HepG2 (cell line): ENCODE measurements at places on chromosomes 11 and 22. TPM values are rescaled to one million over a fixed set of nuclear protein-coding genes. Genes with fewer than 3 reads are reported as not detected.
A peak's percentile ranks its signal among the peaks of the same experiment; 100 is the strongest.

OR5A1 gene
- not detected in 2 replicates for total RNA-seq

PANX3 gene
- total RNA-seq: not detected in 2 replicates

OSBP gene
- total RNA-seq: 13.5 and 23.0 TPM in 2 replicates

TMEM132A gene
- 8.4 and 32.9 TPM in 2 replicates for total RNA-seq

AMOTL1 gene
- total RNA-seq: 0.20 and 0.24 TPM in 2 replicates

OR8G5 gene
- not detected in 2 replicates for total RNA-seq

NRGN gene
- 0.18 TPM in 1 of 2 replicates, not detected in the other for total RNA-seq

ZBED4 gene
- total RNA-seq: 9.6 and 11.9 TPM in 2 replicates

- no peak overlapping the region for H3K4me3 ChIP-seq
- no peaks in the 10 kb centered on the region for H3K36me3 ChIP-seq
- H3K4me1 ChIP-seq: no peaks in the 10 kb centered on the region
- no peaks in the 10 kb centered on the region; the same call in 1 of the 2 replicates for H3K27me3 ChIP-seq
- DNase-seq: no peak
- H3K27ac ChIP-seq: no peak overlapping the region
Observed at GRCh38 chr11:99162819-99163218, 142.1 kb downstream of the CNTN5 start.

- H3K27ac ChIP-seq: no peak overlapping the region
- H3K36me3 ChIP-seq: no peaks in the 10 kb centered on the region
Observed at GRCh38 chr11:31656051-31656450, 146.5 kb downstream of the ELP4 start.

- DNase-seq: no peak
- no peak overlapping the region for H3K4me3 ChIP-seq
- H3K36me3 ChIP-seq: no peaks in the 10 kb centered on the region
- no peaks in the 10 kb centered on the region for H3K4me1 ChIP-seq
- no peak overlapping the region for H3K27ac ChIP-seq
- no peaks in the 10 kb centered on the region; the same call in 1 of the 2 replicates for H3K27me3 ChIP-seq
Observed at GRCh38 chr22:49512487-49513165, 315.0 kb downstream of the BRD1 start.

DNA sequence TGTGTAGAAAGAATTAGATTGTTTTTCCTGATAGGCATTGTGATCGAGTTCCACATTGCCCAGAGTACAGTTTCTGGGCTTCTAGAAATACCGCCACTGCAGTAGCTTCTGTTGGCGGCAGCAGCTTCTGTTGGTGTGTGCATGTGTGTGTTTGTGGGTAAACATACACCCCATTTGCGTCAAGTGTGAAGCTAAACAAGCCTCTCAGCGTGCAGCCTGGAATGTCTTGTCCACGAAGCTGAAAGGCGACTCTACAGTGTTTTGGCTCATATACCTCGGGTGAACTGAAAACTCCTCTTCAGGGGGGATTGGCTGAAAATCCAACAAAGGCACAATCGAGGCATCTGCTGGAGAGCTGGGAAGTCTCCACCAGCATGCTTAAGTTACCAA, 112.0 kb upstream of the E2F8 start:
- no peaks in the 10 kb centered on the region for H3K36me3 ChIP-seq
- peaks cover 6% of the 10 kb centered on the region; the same call in 2 of the 3 replicates for H3K27me3 ChIP-seq
- H3K4me3 ChIP-seq: no peak overlapping the region
- no peak for DNase-seq

DNA sequence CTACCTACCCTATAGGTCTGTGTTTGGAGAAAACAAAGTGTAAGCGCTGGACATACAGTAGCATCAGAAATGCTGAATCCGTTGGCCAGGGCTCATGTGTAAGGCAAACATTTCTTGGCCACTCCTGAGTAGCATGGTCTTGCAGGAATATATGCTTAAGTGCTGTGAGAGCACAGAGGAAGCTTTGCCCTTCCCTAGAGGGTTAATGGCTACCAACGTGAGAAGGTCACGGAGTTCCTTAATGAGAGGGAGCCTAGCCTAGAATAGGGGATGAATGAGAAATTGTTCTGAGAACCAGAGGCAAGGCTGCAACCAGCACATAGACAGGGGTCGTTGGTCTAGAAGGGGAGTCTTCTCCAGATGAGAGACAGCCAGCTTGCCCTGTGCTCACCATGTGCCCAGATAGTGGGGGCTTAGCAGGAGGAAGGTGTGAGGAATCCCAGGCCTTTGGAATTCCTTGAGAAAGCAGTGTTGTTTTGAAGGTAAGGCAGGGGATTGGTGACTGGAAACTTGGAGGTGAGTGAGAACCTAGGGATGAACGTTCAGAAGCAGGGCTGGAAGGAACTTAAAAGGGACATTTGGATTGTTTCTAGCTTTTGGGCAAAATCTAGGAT, 29.5 kb downstream of the RCOR2 start:
- peaks cover 41% of the 10 kb centered on the region for H3K4me1 ChIP-seq
- H3K36me3 ChIP-seq: peaks cover 3% of the 10 kb centered on the region; the same call in 1 of the 2 replicates
- no peaks in the 10 kb centered on the region for H3K27me3 ChIP-seq
- H3K4me3 ChIP-seq: peak overlapping the region; percentile 79; the same call in 1 of the 2 replicates

- H3K27me3 ChIP-seq: peaks cover 59% of the 10 kb centered on the region; the same call in 2 of the 3 replicates
- H3K27ac ChIP-seq: no peak overlapping the region
- no peaks in the 10 kb centered on the region for H3K36me3 ChIP-seq
- no peaks in the 10 kb centered on the region for H3K4me1 ChIP-seq
Observed at GRCh38 chr22:44181033-44181911, 547 bp downstream of the PARVG start.

- peak within 1 kb of the TSS; percentile 97 for H3K27ac ChIP-seq
- H3K36me3 ChIP-seq: no peaks in the 10 kb centered on the region
- peaks cover 64% of the 10 kb centered on the region for H3K4me1 ChIP-seq
- peak within 1 kb of the TSS; percentile 97 for H3K4me3 ChIP-seq
- DNase-seq: peak; percentile 95
- H3K27me3 ChIP-seq: peaks cover 4% of the 10 kb centered on the region; the same call in 1 of the 3 replicates
Observed at GRCh38 chr11:46593550-46594373, at the start of gene AMBRA1. Gene AMBRA1, minus strand, starts transcription at chr11:46594023. Its CDS starts 45,643 bp downstream, at chr11:46548380.

- no peak for DNase-seq
- H3K27ac ChIP-seq: no peak overlapping the region
- peaks cover 75% of the 10 kb centered on the region for H3K4me1 ChIP-seq
Observed at GRCh38 chr22:30185129-30185528, 61.4 kb downstream of the LIF start.

- no peak overlapping the region for H3K4me3 ChIP-seq
- no peaks in the 10 kb centered on the region for H3K36me3 ChIP-seq
- no peaks in the 10 kb centered on the region for H3K27me3 ChIP-seq
- no peak for DNase-seq
Observed at GRCh38 chr22:23498811-23499798, 81.0 kb downstream of the IGLL1 start.

DNA sequence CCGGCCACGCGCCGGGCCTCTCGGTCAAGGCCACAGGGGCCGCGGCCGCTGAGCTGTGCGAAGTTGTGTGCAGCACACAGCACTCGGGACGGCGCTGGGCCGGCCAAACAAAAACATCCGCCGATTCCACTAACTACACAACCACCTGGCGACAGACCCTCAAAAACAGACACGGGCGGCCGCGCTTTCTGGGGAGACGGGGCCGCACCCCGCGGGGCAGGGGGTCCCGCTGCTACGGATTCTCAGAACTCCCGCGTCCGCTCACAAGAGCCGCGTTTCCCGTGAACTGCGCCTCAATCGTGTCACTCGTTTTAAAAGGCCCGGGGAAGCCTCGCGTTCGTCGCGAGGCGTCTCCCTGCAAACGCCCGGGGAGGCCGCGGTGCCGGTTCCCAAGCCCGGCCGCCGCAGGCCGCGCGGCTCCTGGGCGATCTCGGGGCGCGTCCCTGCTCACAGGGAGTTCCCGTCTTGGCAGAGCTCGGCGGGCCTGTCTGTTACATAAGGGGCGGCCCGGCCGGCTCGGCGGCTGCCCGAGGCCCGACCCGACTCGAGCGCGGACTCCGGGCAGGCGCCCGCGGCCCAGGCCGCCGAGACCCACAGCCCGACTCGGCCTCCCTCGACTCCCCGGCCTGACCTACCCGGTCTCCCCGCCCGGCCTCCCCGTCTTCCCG, 936 bp downstream of the BRD1 start:
- H3K4me3 ChIP-seq: peak overlapping the region; percentile 87
- H3K27me3 ChIP-seq: peaks cover 6% of the 10 kb centered on the region; the same call in 1 of the 3 replicates
- H3K27ac ChIP-seq: peak overlapping the region; percentile 62

DNA sequence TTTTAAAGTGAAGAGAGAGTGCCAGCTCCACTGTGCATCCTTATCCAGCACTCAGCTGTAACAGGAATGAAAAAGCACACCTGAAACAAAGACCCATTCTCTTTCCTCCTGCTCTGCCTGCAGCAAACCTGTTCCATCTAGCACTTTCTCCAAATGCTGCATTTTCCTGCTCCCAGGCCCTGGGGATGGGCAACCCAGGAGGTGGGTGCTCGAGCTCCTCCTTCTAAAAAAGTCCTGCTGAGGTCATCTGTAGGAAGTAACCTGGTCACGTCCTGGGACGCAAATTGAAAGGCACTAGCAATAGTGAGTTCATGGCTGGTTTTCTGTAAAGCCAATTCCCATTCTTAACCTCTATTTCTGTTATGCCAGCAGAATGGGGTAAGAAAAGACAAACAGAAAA, 173.7 kb downstream of the MAML2 start:
- peaks cover 2% of the 10 kb centered on the region; the same call in 1 of the 2 replicates for H3K36me3 ChIP-seq
- no peak overlapping the region for H3K27ac ChIP-seq
- peaks cover 29% of the 10 kb centered on the region for H3K4me1 ChIP-seq
- no peaks in the 10 kb centered on the region for H3K27me3 ChIP-seq
- H3K4me3 ChIP-seq: no peak overlapping the region

- no peaks in the 10 kb centered on the region for H3K4me1 ChIP-seq
- no peak overlapping the region for H3K27ac ChIP-seq
- H3K4me3 ChIP-seq: no peak overlapping the region
- peak; percentile 23 for DNase-seq
Observed at GRCh38 chr22:30036656-30037055, 43.6 kb upstream of the HORMAD2 start.
